ENCODE measurements at places on chromosomes 4 and X.

DNA sequence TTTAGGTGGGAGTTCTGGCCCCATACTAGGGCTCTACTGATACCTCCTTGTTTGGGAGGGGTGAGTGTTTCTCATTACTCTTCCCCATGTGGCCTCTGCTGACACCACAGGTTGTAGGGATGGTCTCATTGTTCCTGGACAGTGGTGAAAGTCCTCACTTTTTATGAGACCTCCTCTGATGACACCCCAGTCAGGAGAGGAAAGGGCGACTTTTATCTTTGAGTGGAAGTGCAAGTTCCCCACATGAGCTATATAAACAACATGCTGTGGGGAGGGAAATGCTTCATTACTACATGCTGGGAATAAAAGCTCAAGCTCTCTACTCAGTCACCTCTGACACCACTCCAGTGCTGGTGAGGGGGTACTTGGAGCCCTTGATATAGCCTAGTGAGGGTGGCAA, 29.5 kb upstream of the MAGEA6 start:
- DNase-seq: no peak

DNA sequence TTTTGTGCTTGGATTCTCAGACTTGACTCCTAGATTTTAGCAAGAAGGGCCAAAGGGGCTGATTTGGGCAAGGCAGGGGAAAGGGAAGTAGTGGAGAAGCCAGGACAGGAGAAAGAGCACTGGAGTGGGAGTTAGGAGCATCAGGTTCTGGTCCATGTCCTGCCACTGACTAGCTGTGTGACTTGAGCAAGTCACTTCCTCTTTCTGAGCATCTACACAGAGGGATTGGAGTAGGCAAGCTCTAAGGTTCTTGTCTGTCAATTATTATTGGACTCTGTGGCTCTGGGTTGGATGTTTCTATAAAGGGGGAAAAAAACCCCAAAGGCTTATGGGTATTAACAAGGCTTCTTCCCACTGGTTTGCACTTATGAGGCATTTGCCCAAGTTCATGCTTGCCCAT, 24.4 kb downstream of the PLAC1 start:
- DNase-seq: no peak

GRCh38 chr4:66602622-66603021, 932.3 kb upstream of the EPHA5 start:
- DNase-seq: no peak

DNA sequence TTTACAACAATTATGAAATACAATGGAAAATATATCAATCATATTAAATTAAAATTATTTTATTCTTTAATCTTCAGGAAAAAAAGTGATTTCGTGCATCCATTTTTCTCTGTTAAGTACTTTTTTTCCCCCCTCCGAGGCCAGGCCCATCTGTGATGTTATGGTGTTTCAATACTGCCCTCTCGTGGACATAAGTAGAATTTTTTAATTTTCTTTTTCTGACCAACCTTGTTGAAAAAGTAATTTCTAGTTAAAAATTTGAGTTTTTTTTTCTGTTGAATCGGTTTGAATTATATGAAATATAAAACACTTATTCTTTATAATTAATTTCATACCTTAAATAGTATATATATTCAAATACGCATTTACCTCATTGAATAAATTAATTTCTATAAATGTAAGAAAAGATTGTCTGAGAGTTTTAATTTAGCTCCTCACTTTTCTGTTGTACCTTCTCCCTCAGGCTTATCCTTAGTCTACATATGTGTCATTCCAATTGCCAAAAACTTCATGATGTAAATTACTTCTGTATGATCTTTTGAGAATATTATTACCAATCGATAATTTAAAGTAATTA, 175.8 kb upstream of the TECRL start:
- DNase-seq: peak; percentile 6

DNA sequence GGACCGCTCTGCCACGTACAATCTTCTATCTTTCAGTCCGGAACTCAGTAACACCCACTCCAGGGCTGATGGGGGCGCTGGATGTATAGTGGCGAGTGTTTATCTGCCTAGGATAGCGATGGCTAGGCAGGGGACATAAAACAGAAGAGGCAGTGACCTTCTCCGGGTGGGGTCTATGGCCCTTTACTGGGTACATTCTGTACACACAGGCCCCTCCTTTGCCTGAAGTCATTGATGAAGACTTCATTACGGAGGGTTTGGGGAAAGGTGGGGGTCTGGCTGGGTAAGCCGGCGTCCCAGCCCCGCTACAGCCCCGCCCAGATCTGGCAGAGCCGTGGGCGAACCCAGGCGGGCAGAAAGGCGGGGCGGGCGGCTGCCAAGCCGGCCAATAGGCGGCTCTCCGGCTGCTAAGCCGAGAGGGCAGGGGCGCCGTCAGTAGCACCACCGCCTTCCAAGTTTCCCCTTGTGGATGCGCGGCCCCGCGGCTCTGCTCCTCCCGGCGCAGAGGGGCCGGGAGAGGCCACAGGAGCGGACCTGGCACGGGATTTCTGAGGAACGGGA, at the start of gene CHST7:
Gene CHST7 (plus strand): TSS at position 435 of the 561 bp plus-strand sequence. CDS start 167 bp downstream, outside the sequence.
- peak; percentile 48 for DNase-seq

- DNase-seq: no peak
Measured at GRCh38 chrX:76159453-76159852, 13.4 kb upstream of the PBDC1 start.

- no peak for DNase-seq
Measured at GRCh38 chr4:76457885-76458284, 22.9 kb downstream of the SHROOM3 start.

DNA sequence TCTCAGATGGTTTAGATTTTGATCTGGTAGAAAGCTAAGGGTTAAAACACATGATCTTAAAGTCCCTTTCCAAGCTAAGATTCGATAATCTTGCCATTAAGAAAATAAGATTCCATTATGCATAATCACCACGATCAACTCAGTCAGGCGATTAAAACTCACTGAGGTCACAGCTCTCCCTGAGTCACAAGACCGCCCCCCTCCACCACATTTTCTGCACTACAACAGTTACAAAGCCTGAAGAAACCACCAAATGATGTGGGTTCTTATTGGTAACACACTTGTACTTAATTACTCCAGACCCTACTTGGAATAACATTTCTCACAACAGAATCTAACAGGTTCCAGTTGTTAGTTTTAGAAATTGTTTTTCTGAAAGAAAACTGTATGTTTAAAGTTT, 62.8 kb downstream of the SH3KBP1 start:
- DNase-seq: peak; percentile 33

DNA sequence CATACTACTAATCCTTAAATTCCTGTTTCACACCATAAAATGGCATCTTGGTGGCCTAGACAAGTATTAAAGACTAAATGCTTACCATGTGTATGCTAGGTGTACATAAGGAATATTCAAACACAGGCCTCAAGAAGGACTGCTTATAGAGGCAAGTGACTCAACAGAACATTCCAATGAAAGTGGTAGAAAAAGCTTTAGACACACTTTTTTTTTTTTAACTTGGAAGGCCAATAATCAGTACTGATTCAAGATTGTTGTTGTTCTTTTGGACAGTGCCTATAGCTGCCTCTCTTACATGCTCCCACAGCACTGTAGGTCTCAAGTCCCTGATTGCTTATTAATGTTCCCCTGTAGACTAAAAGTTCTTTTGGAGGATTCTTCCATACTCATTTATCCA, 77.6 kb downstream of the FBXL5 start:
- no peak for DNase-seq

DNA sequence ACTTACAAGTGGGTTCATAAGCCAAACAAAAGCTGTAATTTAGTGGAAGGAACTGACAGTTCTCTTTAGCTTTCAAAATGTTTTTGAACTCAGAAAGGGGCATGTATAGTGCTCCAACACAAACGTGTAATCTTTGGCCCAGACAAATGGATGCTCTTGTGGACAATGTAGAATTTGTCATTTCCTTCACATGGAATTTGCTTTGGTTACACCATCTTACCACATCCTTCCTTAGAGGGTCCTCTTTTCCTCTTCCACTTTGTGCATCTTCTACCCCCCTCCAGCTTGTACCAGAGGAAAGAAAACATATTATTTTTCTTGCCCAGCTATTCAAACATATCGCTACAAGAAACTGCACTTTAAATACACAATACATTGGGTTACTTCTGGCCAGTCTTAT, 42.4 kb downstream of the MEPE start:
- DNase-seq: no peak

DNA sequence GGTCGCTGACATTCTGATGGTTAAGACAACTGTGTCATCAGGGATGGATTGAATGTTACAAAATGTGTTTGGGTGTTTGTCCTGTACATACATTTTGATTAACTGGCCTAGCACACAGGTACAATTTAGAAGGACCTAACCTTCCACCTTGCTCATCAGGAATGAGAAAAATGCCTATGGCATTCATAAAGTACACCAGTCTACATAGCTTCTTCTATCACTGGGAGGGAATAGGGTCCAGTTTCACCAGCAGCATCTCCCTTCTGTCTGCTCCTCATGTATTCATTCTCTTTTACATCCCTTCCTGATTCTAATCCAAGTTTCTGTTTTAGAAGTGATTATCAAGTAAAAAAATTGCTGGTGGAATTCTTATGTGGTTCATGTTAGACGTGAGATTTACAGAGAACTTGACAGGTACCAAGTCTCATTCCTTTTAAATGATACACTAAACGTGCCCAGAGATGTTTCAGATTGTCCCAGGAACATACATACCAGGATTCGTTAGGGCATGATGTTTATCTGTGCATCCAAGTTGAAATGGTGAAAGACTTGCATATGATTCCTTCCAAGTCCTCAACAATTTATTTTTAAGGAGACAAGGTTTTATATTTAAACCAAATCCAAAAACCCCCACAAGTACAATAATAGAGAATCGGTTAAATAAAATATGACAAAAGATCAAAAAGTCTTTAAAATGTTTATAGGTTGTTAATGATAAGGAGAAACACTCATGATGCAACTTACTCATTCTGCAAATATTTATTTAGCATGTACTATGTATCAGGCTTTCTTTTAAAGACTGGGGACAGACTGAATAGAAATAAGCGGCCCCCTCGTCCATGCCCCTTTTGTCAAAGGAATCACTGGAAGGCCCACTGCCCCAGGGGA, 359.1 kb downstream of the ZNF674 start:
- DNase-seq: no peak

DNA sequence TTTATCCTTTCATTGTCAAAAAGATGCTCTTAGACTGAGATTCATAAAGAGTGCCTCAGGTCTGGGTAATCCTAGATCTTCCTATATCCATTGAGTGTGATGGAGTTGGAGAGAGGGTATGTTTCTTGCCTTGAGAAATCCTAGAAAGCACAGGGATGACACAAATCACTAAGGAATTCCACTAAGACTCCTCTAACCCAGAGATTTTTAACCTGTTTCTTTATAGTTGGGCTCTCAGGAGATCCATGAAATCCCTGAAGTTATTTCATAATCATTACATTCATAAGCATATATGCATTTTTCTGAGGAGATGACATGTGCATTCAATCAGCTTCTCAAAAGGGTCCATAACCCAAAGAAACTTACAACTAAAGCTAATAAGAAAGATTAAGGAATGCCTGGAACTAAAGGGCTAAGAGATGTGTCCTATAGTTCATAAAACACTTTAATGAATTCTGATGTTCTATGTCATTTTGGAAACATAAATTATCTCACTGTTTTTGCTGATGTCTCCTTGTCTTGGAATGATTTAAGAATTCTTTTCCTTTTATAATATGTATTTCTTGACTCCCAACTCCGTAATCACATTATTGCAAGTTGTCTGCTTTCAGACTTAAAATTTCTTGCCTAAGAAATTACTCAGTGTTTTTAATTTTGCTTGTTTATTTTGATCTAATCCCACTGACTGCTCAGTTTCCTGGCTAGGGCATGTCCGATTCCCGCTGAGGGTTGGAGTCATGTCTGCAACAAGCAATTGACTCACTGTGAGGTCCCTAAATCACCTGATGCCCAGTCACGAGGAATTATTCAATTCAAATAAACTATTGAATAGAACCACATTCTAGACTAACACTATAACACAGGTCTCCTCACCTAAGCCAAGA, 2.8 kb upstream of the AMTN start:
- DNase-seq: no peak

DNA sequence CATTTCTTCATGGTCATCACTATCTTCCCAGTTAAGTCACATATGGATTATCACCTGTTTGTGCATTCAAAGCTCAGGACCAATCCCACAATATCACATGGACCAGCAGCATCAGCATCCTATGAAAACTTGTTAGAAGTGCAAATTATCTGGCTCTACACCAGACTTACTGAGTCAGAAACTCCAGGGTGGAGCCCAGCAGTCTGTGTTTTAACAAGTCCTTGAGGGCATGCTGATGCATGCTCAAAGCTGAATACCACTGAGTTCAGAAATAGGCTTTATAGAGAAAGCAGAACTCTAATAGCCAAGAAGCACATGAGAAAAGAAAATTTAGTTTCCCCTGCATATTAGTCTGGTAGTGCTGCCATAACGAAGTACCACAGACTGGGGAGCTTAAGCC, 62.4 kb upstream of the GABRQ start:
- DNase-seq: no peak

DNA sequence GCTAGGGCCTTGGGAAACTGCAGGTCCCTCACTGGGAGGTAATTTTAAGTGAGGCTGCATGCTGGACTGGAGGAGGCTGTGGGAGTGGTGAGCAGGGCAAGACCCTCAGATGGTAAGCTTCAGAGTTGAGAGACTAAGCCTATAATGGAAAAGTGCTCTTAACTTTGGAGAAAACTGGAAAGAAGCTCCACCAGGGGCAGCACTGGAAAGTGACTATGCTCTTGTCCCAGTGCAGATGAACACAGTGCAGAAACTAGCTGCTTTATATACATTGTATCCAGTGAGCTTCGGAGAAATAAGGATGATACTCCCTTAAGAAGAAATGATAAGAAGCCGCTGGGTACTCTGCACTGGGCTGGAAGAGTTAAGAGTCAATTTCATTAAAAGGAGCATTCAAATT, 3.2 kb upstream of the MAGEB2 start:
- no peak for DNase-seq

GRCh38 chr4:2040391-2041238, 18.5 kb upstream of the NAT8L start:
- DNase-seq: no peak

DNA sequence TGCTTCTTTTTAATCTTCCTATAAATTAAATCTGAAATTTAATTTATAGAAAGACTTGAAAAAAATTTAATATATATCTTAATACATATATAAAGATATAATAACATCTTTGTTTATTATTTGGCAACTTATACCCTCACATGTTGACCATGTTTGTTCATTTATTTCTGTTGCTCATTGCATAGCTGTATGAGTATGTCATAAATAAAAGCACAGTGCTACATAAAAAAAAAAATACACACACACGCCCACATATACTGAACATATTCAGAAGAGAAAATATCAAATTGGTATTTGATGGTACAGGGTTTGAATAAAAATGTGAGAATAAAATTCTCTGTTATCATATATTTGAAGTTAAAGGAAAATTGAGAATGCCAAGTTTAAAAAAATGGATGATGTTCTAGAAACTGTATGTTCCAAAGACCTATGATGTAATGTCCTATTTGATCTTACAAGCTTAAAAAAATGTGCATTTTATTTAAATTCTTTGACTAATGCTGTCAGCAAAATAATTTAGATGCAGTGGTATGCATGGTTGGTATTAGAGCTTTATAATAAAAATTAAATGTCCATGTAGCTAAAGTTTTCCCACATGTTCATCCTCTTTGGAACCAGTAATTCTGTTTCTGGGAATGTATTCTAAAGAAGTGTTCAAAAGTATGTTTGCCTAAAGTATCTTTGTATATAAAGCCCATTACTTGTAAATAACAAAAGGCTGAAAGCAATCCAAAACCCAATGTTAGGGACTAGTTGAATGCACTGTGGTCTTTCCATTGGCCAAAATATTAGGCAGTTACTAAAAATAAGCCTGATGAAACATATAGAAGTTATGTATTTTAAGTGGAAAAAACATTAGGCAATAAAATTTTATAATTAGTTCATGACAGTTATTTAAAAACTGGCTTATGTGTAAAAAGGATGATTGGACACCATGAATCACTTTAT, 12.9 kb downstream of the TMEM184C start:
- no peak for DNase-seq

- no peak for DNase-seq
Measured at GRCh38 chrX:141641138-141641537, 51.6 kb downstream of the SPANXA2 start.
